ENCODE measurements at places on chromosomes 1 and 21. TPM values are rescaled to one million over a fixed set of nuclear protein-coding genes. Genes with fewer than 3 reads are reported as not detected.

GRCh38 chr1:29870621-29871020, 634.3 kb downstream of the PTPRU start:
- no peak for DNase-seq

GRCh38 chr1:68015369-68015768, 35.1 kb downstream of the DIRAS3 start:
- no peak for DNase-seq

GRCh38 chr1:107695341-107695740, 269.6 kb downstream of the VAV3 start:
- DNase-seq: no peak

DNA sequence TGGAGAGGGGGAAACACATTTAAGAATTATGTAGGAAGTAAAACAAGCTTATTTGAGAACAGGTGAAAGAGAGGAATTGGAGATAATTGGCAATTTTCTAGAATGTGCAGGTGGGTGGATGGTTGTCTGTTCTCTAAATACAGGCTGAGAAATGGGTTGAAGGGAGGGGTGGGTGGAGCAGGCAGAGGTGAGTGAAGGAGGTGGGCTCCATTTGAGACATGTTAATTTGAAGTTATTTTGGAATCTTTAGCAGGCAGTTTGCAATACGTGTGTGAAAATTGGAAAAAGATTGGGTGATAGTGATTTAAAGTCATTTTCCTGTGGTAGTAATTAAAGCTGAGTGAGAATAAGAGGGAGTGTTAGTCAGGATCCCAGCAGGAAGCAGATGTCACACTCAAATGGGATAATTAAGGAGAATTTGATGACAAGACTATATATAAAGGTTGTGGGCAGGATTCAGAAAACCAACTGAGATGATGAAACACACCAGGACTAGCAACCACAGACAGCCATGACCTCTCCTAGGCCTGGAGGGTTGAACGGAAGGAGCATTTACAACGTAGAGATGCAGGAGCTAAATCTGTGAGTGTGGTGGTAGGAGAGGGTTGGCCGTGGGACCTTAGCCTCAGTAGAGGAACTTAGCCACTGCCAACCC, 40.6 kb downstream of the CHRM3 start:
- no peak for DNase-seq

Gene TLCD4
- total RNA-seq: 29.1 TPM

All from sigmoid colon (tissue), 7 donors.